ENCODE measurements at places on chromosomes 11 and 22. TPM values are rescaled to one million over a fixed set of nuclear protein-coding genes. Genes with fewer than 3 reads are reported as not detected.

DNA sequence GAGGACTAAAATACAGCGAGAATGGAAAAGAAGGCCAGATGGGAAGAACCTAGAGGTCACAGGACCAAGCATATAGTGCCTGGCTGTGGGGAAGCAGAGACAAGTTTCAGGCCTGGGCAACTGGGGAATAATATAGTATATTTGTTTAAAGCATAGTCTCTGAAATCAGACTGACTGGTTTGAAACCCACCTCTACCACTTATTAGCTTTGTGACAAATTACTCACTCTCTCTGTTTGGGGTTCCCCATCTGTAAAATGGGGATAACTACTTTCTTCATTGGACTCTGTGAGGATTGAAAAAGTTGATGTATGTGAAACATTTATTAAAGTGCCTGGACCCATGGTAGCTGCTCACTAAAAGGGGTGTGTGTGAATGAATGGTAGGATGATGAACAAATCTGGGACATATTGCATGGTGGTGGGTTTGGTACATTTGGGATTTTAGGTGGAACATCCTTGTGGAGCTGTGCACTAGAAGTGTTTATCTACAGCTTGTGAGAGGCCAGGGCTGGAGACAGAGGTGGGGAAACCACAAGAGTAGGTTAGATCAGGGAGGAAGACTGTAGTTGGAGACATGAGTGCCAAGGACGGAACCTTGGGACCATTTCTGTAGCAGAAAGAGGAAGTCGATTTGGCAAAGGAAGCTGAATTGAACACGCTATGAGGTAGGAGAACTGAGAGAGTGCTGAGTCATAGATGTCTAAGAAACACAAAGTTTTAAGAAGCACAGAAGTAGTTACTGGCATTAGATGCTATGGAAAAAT, 52.6 kb downstream of the SWAP70 start:
- no peaks in the 10 kb centered on the region for H3K27me3 ChIP-seq
- H3K4me1 ChIP-seq: peaks cover 2% of the 10 kb centered on the region
- H3K36me3 ChIP-seq: peaks cover 47% of the 10 kb centered on the region
- no peak overlapping the region for H3K4me3 ChIP-seq
- no peak overlapping the region for H3K27ac ChIP-seq

DNA sequence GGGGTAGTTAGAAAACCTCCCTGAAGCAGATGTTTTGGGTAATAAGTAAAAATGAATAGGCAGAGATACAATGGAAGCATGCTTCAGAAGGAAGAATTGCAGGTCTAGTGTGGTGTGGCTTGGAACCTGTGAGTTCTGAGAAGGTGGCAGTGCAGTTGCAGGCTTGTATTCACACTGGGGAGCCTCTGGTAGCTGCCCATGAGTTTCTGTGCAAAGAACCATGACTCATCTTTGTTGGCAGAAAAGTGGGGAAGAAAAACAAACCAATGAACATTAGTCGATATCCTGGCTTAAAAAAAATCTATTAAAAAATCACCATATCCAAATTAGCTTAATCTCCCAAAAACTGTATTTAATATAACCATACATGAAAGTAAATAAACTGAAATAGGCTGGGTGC, 232.6 kb downstream of the FAT3 start:
- H3K4me1 ChIP-seq: peaks cover 8% of the 10 kb centered on the region
- no peaks in the 10 kb centered on the region for H3K27me3 ChIP-seq
- H3K27ac ChIP-seq: no peak overlapping the region
- no peak for DNase-seq
- no peaks in the 10 kb centered on the region for H3K36me3 ChIP-seq

The GTSE1 gene
- 42.6 TPM for total RNA-seq

DNA sequence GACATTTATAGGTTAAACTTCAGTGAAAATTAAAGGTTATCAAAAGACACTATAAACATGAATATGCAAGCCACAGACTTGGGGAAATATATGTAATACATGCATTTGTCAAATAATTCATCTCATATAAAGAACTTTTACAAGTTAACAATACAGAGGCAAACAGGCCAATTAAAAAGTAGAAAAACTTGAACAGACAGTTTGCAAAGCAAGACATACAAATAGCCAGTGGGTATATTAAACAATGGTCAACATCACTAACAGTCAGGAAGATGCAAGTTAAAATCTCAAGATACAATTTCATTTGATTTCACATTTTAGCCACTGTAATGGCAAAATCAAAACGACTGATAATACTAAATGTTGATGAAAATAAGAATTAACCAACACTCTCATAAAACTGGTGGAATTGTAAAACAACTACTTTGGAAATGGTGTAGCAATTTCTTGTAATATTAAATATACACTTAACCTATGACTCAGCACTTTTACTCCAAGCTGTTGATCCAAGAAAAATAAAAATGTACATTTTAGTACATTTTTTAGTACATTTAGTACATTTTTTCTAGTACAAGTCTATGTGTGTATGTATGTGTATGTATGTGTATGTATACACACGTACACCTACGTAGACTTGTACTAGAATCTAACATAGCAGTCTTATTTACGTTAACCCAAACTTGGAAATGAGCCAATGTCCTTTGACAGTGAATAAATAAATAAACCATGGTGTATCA, 62.8 kb downstream of the LRRC74B start:
- DNase-seq: no peak
- no peaks in the 10 kb centered on the region for H3K27me3 ChIP-seq
- H3K4me1 ChIP-seq: no peaks in the 10 kb centered on the region
- no peaks in the 10 kb centered on the region for H3K36me3 ChIP-seq
- no peak overlapping the region for H3K27ac ChIP-seq
- H3K4me3 ChIP-seq: no peak overlapping the region

The LRRN4CL gene
- 0.79 TPM for total RNA-seq

The HTR3A gene
- 4.1 TPM for total RNA-seq

The MRGPRX3 gene
- not detected for total RNA-seq

DNA sequence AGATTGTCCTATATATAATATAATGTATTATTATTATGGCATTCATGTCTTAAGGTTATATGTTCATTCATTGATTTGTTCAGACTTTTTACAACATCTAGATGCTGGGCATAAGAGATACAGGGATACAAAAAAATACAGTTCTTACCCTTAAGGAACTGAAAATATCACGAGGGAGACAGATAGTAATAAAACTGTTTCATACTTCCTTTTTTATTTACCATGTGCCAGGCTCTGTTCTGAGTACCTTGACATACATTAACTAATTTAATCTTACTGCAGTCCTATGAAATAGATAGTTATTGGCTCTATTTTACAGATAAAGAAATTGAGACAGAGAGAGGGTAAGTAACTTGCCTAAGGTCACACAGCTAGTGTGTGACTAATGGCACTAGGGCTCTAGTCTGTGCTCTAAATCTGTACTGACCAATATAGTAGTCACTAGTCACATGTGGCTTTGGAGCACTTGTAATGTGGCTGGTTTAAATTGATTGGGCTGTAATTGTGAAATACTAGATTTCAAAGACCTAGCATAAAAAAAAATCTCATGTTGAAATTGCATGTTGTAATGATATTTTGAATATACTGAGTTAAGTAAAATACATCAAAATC, 21.3 kb downstream of the TRIM44 start:
- H3K27ac ChIP-seq: no peak overlapping the region
- H3K4me1 ChIP-seq: no peaks in the 10 kb centered on the region
- H3K4me3 ChIP-seq: no peak overlapping the region
- H3K36me3 ChIP-seq: peaks cover 21% of the 10 kb centered on the region
- no peak for DNase-seq

The MS4A6A gene
- not detected for total RNA-seq

The EXPH5 gene
- 3.1 TPM for total RNA-seq

The VSIG10L2 gene
- total RNA-seq: not detected

The MAP6 gene
- 0.77 TPM for total RNA-seq

The FGF19 gene
- total RNA-seq: 7.4 TPM

The TBX1 gene
- 2.5 TPM for total RNA-seq

- no peak overlapping the region for H3K27ac ChIP-seq
- peaks cover 6% of the 10 kb centered on the region for H3K36me3 ChIP-seq
These were observed 13.6 kb downstream of the SCARF2 start for GRCh38 chr22:20423906-20424551.

GRCh38 chr11:82930229-82930628, 28.7 kb downstream of the DDIAS start:
- peaks cover 38% of the 10 kb centered on the region for H3K36me3 ChIP-seq
- H3K27ac ChIP-seq: no peak overlapping the region
- no peak overlapping the region for H3K4me3 ChIP-seq

The PHLDB1 gene
- total RNA-seq: 55.7 TPM

DNA sequence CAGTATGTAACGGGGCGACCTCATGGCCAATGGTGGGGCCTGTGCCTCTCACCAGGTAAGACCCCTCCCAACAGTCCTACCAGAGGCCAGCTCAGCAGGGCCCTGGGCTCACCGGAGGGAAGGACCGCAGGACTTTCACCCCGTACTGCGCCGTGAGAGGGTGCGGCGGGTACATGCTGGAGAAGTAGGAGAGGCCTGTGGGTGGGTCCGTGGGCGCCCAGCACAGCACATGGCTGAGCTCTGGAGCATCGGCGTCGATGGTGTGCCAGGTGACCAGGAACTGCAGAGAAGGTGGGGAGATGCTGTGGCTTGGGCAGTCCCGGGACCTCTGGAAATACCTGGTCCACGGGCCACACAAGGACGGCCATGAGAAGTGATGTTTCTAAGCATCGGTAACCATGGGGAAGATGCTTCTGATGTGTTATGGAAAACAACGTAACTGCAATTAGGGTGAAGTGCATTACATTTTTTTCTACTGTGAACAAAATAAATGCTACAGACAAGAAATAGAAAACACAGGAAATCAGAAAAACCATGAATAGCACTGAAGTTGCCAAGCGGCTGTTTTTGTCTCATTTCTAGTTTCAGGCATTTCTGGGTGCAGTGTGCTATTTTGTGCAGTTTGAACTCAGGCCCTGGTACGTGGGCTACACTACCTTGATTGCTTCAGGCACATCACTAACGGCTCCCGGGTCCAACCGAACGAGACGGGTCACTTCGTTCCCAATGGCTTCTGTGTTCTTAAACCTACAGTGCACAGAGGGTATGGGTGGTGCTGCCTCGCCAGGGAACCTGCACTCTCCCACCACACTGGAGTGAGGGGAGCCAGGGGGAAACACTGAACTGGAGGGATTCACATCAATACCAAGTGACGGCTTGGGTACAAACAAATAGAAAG, 46.5 kb upstream of the SERPIND1 start:
- no peaks in the 10 kb centered on the region for H3K4me1 ChIP-seq
- H3K36me3 ChIP-seq: peaks cover 10% of the 10 kb centered on the region

The OR10A6 gene
- not detected for total RNA-seq

GRCh38 chr11:61071913-61072312, 30.4 kb upstream of the CD5 start:
- H3K36me3 ChIP-seq: no peaks in the 10 kb centered on the region
- no peak for DNase-seq
- H3K27me3 ChIP-seq: no peaks in the 10 kb centered on the region
- H3K4me3 ChIP-seq: no peak overlapping the region
- H3K27ac ChIP-seq: no peak overlapping the region
- no peaks in the 10 kb centered on the region for H3K4me1 ChIP-seq

DNA sequence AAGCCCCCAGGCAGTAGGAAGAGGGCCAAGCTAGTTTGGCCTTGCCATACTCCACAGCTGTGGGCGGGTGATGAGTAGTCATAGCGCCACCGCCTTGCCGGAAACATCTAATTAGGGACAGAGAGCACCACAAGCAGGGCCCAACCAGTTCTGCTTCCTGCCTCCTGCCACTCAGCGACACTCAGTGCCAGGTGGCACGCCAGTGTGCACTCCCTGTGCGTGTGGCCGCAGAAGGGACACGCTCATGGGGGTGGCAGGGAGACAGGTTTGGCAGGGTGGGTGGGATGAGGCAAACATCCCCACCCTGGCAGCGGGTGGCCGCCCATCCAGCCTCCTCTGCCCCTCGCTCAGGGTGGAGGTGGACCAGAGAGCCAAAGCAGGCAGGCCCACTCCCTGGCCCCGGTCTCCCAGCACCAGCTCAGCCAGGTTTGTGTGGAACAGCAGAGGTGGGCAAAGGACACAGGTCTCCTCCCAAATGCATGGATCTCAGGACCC, 4.9 kb downstream of the OVOL1 start:
- peaks cover 3% of the 10 kb centered on the region for H3K27me3 ChIP-seq
- peaks cover 3% of the 10 kb centered on the region for H3K4me1 ChIP-seq
- no peak for DNase-seq
- no peak overlapping the region for H3K27ac ChIP-seq

The LMNTD2 gene
- total RNA-seq: 4.7 TPM

DNA sequence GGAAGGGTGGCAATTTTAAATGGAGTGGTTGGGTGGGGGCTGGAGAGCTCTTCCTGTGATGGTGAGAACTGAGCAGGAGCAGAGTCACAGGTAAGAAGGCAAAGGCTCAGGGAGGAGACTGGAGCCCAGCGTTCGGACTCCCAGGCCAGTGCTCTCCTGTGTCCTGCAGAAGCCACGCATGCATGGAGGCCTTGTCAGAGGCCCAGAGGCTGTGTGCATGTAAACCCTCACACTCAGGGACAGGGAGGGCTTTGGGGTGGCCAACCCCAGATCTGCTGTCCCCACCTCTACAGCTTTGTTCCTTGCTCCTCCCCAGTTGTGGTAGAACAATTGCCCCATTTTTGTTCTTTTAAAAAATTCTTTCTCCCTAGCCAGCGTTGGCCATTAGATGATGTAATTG, 130.4 kb upstream of the PARVA start:
- DNase-seq: no peak
- no peak overlapping the region for H3K27ac ChIP-seq
- H3K36me3 ChIP-seq: no peaks in the 10 kb centered on the region
- H3K27me3 ChIP-seq: no peaks in the 10 kb centered on the region

The MS4A4E gene
- total RNA-seq: not detected

DNA sequence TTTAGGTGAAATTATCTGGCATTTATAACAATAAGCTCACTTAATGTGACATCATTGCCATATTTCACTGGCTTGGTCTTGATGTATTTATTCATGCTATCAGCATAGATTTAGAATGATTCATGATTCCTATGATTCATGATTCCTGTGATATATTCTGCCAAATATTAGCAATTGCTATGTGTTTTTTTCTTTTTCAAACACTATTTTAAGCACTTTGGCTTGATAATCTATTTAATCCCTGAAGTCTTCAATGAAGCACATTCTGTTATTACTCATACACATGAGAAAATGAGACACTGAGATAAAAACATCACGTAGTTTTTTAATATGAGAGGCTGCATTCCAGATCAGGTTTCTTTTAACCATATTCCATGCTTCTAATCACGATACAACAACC, 78.5 kb downstream of the LUZP2 start:
- H3K4me3 ChIP-seq: no peak overlapping the region
- no peaks in the 10 kb centered on the region for H3K36me3 ChIP-seq
- no peak overlapping the region for H3K27ac ChIP-seq
- no peak for DNase-seq

Data from H9 (cell line).